ENCODE measurements at places on chromosomes 7 and 10.

DNA sequence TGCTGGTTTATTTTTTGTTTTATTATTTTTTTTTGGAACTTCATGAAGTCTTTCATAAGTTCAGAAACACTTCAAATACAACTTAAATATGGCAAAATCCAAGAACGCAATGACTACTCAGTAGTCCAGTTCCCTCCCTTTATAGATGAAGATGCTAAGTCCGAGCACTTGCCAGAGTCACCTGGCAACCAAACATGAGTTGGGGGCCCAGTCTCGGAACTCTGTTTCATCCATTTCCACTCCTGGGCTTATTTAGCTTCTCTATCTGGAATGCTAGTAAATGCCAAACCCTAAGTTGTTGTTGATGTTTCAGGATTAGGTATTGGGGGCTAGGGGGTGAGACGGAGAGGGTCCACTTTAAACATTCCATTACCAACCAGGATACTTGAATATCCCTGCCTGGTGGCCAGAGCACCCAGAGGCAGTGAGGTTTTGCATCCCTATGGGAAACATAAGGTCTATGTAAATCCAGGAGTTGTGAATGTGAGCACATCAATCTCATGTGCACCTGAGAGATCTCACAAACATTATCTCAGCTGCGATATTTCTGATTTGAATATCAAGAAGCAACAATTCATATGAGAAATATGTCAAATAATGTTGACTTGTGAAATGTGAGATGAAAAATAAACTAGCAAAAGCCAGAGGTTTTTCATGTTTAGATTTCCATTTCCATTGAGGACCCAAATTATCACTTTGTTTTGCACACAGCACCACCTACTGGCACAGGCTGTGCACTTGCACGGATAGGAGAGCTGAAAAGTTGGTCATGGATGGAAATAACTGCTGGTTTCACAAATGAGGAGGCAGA, 129.3 kb downstream of the PKD1L1 start:
- DNase-seq = peak; percentile 87

- no peak for DNase-seq
Measured at GRCh38 chr7:127908430-127909258, 122.6 kb downstream of the LRRC4 start.

GRCh38 chr7:18653381-18654155, 158.0 kb downstream of the HDAC9 start:
- DNase-seq = no peak

DNA sequence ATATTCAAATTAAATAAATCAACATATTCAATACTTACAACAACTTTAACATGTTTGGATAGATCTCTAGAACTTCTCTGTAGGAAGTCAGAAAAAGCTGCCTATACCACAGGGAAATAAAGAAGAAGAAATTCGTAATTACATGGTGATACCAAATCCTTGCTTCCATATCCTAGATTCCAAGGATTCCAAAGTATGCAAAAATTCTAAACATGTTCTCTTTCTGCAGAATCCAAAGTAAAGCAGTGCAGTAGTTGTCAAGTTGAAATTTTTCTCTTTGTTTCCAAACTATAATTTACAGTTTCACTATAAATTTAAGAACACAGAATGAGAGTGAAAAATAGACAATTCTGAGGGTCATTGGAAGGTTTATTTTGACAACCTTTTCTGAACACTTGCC, 233.7 kb upstream of the PTN start:
- no peak for DNase-seq

GRCh38 chr7:74069790-74070618, 13.6 kb upstream of the LIMK1 start:
- DNase-seq = no peak

DNA sequence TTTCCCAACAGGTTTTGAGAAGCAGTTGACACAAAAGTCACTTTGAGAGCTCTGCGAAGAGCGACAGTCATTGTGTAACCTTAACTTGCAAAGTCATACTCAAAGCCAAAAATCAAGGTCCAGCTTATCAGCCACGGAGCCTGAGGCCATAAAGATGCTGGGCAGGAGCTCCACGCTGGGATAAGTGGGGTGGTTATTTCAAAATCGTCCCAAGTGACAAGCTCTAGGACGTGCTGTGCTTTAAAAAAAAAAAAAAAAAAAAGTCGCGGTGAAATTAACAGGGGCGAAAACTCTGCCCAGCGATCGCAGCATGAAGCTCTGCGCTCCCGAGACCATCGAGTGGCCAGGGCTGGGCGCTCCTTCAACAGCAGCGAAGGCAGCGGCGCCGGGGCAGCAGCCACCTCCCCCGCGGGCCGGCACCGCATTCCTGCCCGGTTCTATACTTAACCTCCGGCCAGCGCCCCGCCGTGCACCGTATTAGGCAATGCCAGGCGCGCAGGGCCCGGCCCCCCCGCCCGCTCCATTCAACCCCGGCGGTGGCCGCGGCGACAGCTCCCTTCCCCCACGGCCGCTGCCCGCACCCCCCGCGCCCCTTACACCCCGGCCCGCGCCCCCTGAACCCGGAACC, 657 bp downstream of the HACD1 start:
- DNase-seq = peak; percentile 79

DNA sequence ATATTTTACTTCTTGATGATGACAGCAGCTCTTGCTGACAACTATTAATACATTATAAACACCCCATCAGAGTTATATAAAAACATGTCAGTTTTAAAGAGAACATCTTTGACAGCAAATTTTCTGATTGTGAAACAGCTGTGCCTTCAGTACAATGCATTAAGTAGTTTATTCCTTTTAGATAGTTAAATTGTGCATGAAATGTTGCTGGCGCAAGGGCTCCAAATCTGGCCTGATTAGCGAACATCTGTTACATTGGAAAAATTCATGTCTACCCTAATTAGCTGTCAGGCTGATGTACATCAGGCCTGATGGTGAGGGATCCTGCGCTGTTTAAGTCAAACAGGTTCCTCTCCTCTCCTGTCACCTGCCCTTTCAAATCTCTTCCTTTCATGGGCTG, 171.9 kb upstream of the SP8 start:
- DNase-seq = no peak

GRCh38 chr7:106344861-106345260, 60.1 kb upstream of the NAMPT start:
- peak; percentile 95 for DNase-seq

DNA sequence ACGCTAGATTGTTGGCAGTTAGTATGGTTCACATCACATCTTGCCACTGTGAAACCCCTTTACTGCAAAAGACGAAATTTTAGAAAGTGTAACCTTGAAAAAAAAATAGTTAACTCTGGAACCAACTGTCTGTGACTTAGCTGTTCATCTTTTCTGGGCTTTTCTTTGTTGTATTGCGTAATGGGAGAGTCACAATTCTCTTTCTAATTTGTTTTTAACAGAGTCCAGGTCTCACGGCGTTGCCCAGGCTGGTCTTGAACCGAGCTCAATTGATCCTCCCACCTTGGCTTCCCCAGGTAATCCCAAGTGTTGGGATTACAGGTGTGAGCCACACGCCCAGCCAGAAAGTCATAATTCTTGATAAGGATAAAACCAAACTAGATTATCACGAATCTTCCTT, 14.5 kb downstream of the UBE3C start:
- DNase-seq = no peak

DNA sequence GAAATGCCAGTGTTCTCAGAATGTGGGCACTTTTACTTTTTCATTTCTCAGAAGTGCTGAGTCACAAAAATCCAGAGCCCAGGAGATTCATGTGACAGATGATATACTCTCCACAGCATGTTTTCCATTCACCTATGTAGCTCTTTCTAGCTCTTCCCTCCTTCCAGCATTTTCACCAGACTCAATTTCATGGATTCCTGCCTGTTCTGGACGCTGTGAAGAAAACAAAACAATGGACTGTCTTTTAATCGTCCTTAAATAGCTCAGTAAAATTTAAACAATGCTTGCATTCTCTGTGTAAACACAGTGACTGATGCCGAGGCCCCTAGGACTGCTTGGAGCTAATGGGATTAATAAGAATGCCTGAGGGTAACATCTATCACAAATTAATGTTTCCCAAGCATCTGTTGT, 25.5 kb downstream of the ZNF713 start:
- DNase-seq = no peak

- peak; percentile 91 for DNase-seq
Measured at GRCh38 chr7:31664890-31665289, 22.1 kb upstream of the PPP1R17 start.

- DNase-seq = no peak
Measured at GRCh38 chr7:66039094-66039670, 36.4 kb upstream of the ASL start.

GRCh38 chr10:35641676-35642034, 441 bp downstream of the FZD8 start:
- peak; percentile 72 for DNase-seq

DNA sequence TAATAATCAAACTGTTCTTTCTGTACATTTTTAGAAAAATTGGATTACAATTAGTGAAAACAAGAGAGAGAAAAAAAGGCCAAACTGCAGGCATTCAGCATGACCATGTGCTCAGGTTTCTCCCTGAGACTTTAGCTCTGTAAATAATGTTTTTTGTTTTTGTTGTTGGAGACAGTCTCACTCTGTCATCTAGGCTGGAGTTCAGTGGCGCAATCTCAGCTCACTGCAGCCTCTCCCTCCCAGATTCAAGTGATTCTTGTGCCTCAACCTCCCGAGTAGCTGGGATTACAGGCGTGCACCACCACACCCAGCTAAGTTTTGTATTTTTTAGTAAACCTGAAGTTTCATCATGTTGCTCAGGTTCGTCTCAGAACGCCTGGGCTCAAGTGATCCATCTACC, 23.0 kb downstream of the BZW2 start:
- no peak for DNase-seq

GRCh38 chr10:112026438-112026837, 157.1 kb downstream of the GPAM start:
- DNase-seq = no peak

- DNase-seq = peak; percentile 56
Measured at GRCh38 chr10:102579328-102579727, 65.0 kb upstream of the TRIM8 start.

DNA sequence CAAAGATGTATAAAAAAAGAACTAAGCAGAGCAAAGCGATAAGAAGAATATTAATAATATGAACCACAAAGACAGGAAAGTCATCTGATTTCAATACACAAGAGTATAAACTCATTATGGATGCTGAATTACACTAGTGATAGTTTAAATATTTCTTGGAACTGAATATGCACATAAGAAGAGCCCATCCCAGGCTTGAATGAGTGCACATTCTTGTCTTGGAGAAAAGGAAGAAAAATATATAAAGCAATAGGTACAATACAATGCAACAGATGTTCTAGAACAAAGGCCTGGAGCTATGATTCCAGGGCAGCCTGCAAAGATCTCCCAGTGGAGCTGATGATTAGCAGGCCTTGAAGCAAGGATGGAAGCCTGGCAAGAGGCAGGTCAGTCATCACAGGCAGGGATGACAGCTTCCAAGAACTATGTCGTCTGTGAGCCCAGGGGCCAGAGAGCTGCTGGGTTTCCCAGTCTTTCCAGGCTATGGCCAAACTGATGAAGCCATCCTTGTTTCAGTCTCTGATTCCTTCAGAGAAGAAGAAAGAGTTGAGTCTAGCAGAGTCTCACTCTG, 277.6 kb downstream of the KCNMA1 start:
- DNase-seq = no peak

GRCh38 chr10:80487791-80488538, 33.9 kb downstream of the TSPAN14 start:
- DNase-seq = peak; percentile 79

- no peak for DNase-seq
Measured at GRCh38 chr7:143447466-143447865, 4.2 kb downstream of the TAS2R60 start.

GRCh38 chr10:72255977-72256729, 17.6 kb upstream of the DDIT4 start:
- no peak for DNase-seq
